ENCODE measurements at places on chromosomes 4 and X. TPM values are rescaled to one million over a fixed set of nuclear protein-coding genes. Genes with fewer than 3 reads are reported as not detected.

DNA sequence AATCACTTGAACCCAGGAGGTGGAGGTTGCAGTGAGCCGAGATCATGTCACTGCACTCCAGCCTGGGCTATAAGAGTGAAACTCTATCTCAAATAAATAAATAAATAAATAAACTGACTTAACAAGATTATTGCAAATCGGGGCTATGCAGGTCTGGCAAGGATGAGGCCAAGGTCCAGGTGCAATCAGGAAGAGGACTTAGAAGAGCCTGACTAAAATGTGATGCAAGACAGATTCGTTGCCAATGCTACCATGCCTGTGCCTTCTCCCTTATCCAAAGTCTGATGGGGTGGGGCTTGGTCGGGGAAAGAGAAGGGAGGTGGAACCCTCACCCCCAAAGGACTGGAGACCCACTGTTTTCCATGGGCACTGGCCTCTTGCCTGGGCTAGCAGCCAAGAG, 14.7 kb downstream of the ZCCHC13 start:
- no peak for ATAC-seq

GPC4 gene
- 2.2 TPM for total RNA-seq

CXCL1 gene
- 2.7 TPM for total RNA-seq

DNA sequence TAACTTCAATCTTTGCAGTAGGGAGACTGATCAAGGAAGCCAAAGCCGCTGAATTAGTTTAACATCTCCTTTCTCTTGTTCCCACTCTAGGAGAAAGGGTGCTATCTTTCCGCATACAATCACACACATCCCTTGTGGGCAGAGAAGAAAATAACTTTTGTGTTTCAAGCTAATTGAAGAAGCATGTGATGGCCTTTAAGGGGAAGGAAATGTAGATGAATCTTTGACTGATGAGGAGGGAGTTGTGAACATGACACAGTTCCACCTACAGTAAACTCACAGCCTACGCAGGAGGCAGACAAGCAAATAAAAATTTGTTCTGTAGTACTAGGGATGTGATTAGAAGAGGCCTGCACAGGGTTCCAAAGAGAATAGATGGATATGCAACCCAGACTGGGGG, 14.7 kb upstream of the SPATA4 start:
- no peak for ATAC-seq

- no peak for ATAC-seq
Observed at GRCh38 chr4:128686810-128687209, 122.7 kb upstream of the JADE1 start.

GRCh38 chr4:54107951-54108748, 8.2 kb downstream of the GSX2 start:
- ATAC-seq = no peak

- no peak for ATAC-seq
Observed at GRCh38 chr4:178696515-178696914, 1254.3 kb upstream of the AGA start.

DNA sequence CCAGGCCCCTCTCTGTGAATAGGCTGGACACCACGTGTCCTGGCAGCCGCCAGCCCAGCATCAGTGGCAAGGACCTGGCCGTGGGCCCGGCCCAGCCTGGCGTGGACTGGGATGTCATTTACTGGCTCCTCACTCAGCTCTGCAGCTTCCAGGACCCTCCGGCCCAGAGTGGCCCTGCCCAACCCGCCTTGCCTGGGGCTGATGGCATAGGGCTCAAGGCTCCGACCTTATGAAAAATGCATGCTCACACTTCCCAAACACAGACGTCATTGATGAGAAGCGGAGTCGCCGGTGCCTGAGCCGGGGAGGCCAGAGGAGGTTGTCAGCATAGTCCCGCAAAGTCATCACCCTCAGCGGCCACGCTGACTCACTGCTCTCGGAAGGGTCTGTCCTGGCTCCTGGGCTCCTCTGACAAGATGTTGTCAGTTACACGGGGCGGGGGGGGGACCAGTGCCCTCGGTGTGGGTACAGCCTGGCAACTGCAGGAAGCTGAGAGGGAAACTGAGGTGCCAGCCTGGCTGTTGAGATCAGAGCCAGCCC, 14.3 kb downstream of the CFAP99 start:
- ATAC-seq = peak; percentile 88

DNA sequence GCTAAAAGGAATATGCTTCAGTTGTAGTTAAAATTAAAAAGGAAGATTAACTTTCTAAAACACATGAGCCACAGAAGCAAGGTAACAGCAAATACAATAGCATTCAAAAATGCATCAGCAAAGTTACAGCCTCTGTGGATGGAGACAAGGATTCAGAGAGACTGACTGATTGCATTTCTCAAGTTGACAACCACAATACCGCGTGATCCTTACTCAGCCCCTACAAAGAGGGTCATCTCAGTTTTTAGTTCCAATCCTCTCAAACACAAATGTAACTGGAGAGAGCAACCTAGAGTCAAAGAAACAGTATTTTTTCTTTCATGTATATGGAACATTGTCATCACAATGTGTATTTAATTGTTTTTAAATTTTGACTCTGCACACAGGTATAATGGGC, 14.2 kb upstream of the C1QTNF7 start:
- no peak for ATAC-seq

DNA sequence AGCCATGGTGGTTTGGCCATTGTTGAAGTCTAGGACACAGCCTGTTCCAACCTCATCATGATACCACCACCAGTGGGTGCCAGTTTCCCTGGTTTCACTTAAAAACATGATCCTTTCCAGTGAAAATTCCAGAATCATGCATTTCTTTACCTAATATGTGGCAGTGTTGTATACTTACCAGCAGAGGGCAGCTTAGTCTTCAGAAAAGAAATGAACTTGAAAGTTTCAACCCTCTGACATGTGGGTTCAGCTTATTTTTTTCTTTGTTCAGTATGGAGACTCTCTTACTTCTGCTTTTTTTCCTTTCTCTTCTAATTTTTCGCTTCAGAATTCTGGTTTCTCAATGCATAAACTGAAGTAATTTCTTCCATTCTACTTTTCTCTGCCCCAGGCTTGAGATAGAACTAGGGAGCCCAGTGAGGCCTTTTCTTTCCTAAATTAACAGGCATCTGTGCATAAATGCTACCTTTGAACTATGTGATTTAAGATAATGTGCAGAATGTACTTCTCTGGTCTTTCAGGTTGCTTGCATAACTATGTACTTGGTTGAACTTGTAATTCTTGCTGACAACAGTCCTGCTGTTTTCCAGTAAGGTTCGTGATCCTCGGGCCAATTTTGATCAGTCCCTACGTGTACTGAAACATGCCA, 10.7 kb downstream of the LIAS start:
- peak; percentile 64 for ATAC-seq

ZNF674 gene
- total RNA-seq = 3.8 TPM

ARR3 gene
- not detected for total RNA-seq

PHOX2B gene
- total RNA-seq = 0.29 TPM

ARMCX1 gene
- total RNA-seq = 37.5 TPM

DNA sequence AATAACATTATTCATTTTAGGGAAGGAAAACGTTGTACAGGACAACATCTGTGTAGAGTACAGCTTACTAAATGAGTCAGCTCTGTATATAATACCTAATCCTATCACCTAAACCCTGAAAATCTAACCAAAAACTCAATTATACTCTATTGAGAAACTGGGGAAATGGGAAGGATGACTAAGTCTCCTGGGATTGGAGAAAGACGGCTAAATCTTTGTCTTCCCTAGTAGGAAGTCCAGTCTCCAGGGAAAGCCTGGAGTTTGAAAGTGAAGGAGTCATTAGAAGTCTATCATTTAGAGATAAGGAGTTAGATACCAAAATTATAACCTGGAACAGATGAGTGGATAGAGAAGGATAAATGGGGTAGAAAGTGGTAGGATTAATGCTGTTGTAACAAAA, 286.5 kb downstream of the STK32B start:
- ATAC-seq = no peak

GRCh38 chrX:137178392-137178791, 144.6 kb upstream of the GPR101 start:
- no peak for ATAC-seq

NUP62CL gene
- total RNA-seq = 3.2 TPM

- no peak for ATAC-seq
Observed at GRCh38 chr4:13601048-13601447, 26.5 kb downstream of the BOD1L1 start.

DNA sequence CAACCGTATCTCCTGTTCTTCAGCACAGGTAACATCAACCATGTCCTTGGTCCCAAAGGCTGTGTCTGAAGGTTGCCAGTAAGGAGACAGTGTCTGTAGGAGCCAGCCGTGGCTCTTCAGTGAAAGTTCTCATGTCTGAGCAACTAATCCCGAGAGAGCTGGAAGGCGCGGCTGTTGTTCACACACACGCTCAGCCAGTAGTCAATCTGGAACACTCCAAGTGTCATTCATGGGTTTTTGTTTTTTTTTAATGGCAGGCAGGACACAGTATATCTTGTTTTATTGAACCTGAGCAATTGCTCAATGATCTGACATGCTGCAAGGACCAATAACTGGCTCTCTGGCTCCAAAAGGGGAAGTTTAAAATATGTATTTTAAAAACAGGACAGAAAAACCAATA, 48.4 kb upstream of the MAP3K15 start:
- no peak for ATAC-seq

DGKK gene
- not detected for total RNA-seq

DNA sequence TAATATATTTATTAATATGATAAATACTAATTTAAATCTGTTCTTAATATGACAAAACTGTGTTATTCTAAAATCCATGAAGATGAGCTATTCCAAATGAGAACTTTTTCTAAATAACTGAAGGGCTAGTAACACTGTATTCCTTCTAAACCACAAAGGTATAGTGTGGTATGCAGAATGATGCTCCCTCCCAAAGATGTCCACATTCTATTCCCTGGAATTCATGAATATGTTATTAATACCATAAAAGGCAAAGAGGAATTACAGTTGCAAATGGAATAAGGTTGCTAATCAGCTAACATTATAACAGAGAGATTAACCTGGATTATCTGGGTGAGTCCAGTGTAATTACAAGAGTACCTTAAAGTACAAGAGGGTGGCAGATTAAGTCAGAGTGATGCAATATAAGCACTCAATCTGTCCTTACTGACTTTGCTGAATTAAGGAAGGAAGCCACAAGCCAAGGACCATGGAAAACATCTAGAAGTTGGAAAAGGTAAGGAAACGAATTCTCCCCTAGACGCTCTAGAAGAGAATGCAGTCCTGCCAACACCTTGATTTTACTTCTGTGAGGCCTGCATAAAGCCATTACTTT, 20.7 kb upstream of the MAB21L2 start:
- peak; percentile 77 for ATAC-seq

FAM184B gene
- total RNA-seq = not detected

- ATAC-seq = no peak
Observed at GRCh38 chrX:48540028-48540375, 488 bp downstream of the TBC1D25 start.

DNA sequence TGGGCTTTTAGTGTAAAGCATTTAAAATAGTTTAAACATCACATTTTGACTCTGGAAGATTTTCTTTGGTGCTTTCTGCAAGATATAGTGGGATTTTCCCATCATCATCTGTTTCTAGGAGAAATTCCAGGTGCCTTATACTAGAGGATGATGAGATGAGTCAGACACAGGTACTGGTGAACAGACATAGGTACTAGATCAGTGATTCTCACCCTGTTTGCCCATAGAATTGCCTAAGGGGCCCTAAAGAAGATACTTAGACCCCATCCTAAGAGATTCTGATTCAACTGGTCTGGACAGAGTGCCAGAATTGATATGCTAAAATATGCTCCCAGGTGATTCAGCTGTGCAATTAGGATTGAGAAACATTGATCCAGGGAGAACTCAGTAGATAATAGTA, 9.7 kb downstream of the TSPAN7 start:
- no peak for ATAC-seq

DNA sequence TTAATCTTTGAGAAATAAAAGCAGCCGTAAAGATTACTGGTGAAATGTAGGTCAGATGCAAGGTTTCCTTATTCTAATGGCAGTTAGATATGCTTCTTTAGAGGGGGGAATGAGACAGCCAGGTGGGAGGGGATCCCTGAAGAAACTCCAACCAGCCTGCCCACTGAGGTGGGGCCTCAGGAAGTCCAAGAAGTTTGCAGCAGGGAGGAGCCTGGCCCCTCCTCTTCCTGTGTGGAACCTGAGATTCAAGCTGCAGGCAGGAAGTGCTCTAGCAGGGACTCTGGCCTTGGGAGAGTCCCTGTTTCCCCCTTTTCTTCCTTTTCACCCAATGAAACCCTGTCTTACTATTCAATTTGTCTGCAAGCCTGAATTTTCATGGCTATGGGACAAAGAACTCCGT, 101.4 kb upstream of the SLITRK2 start:
- no peak for ATAC-seq

- no peak for ATAC-seq
Observed at GRCh38 chr4:163384434-163384833, 40.7 kb downstream of the NPY5R start.

WWC2 gene
- total RNA-seq = 4.2 TPM

- no peak for ATAC-seq
Observed at GRCh38 chr4:93469560-93469959, 359.0 kb upstream of the ATOH1 start.

CLCN4 gene
- total RNA-seq = 26.9 TPM

AWAT2 gene
- total RNA-seq = 0.77 TPM

DNA sequence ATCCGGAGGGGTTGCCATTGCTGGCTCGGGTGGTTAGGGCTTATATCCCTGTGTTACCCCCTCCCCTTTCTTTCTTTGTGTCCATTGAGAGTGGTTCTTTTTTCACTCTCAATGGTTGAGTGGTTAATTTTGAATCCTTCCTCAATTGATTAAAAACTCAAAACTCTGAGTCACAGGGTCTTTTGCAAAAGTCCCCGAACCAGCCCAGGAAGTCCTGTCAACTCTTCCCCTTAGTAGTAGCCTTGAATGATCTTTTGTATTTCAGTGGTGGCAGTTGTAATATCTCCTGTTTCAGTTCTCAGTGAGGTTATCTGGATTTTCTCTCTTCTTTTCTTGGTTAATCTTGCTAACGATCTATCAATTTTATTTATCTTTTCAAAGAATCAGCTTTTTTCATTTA, 170.0 kb upstream of the GYPA start:
- ATAC-seq = no peak

NXF2B gene
- total RNA-seq = not detected

DMP1 gene
- total RNA-seq = 0.62 TPM

CFAP47 gene
- total RNA-seq = 0.64 TPM

- ATAC-seq = peak; percentile 41
Observed at GRCh38 chrX:9340598-9341290, 124.1 kb upstream of the TBL1X start.

- no peak for ATAC-seq
Observed at GRCh38 chr4:56981795-56982201, 3.1 kb downstream of the POLR2B start.
